ENCODE measurements at places on chromosomes 1 and 21.

- no peak for DNase-seq
Measured at GRCh38 chr1:201917362-201918033, 28.8 kb downstream of the SHISA4 start.

DNA sequence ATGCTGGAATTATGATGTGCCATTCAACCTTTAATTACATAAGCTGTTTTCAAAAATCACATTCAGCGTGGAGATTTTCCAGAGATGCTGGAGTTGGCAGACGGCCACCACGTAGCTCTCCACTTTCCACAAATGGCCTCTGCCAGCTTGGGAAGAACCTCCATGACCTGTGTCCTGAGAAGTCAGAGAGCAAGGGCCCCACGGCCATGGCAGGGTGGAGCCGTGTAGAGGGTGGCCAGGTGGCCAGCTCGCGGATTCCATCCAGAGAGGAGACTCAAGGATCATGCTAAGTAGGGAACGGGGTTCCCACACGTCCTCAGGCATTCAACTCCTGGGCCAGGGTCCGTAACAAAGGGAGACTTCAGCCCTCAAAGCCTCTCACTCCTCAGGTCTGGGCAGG lies 1.3 kb upstream of the GALE start:
- no peak for DNase-seq

- DNase-seq, result no peak
Measured at GRCh38 chr1:198934426-198934825, 295.6 kb downstream of the PTPRC start.

DNA sequence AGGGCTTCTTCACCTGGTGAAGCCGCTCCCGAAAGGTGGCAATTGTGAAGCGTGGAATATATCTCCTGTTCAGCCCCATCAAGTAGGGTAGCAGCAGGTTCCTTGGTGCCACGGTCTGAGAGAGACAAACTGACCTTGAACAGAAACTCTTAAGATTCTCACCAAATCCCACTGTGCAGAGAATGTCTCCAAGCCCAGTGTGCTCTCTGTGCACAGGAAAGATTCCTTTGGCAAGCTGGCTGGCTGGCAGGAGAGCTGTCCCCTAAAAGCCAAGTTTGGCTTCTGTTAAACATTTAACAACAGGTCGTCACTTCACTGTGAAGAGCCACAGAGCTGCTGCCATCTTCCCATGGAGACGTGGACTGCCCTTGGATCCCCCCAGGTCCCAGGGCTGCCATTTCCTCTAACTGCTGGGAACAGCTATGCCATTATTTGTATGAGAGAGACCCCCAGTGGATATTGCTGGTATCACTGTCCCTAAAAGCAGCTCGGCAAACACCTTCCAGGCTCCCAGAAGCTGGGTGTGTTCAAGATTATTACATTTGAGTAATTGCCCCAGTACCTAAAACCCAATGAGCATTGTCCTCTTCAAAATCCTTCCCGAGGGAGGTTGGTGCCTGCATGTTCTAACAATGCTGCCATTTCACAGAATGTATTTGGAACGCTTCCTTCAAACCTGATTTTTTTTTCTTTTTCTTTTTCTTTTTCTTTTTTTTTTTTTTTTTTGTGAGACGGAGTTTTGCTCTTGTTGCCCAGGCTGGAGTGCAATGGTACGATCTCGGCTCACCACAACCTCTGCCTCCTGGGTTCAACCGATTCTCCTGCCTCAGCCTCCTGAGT lies 71.8 kb downstream of the CD58 start:
- no peak for DNase-seq

DNA sequence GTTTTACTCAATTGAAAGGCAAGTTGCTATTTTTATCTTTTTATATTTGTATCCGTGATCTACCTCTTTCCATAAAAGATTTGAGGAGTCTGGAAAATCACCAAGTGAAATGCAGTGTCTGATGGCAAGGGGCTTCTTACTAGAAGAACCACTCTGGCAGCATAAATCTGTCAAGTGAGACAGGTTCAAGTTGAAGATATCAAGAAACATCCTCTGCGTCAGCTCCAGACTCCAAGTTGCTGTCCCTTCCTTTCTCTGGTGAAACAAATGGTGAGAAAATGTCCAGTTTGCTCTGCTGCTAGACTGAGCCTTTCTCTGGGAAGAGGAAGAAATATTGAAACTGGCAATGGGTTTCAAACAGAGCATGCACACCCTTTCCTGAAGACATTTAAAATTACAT lies 411.2 kb downstream of the PLPP3 start:
- DNase-seq, result no peak

DNA sequence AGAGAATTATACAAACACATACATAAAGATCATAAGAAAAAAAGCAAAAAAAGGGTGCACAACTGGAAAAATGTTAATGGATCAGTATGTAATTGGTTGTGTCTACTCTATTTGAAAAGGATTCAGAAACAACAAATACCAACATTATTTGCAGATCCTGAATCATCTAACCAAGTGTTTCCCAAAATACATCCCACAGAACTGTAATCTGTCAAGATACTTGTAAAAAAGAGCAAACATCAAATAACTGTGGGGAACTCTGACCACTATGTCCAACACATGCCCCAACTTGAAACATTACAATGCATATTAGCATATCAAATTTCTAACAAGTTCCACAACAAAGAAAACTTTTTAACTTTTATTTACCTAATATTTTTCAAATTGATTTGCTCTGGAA lies 22.6 kb downstream of the ANKRD13C start:
- DNase-seq, result no peak

- DNase-seq, result no peak
Measured at GRCh38 chr21:14975136-14975919, 89.5 kb downstream of the NRIP1 start.

DNA sequence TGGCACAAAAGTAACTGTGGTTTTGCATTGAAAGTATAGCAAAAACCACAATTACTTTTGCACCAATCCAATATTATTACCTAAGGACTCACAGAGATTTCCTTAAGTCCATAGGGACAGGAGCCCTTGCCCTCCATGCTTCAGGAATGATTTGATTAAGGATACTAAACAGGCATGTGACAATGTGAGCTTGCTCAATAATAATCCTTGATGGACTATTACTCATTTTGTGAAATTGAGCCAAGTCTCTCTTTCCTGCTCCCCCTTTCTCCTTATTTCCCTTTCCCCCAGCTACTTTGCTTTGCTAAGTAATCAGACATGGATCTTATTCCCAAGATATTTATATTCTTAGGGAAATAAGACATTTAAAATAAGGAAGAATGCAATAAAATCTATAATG lies 21.6 kb upstream of the RGL1 start:
- no peak for DNase-seq

Measured in cortex of kidney (tissue), 1 donor.